ENCODE measurements at places on chromosomes 3 and 15.

DNA sequence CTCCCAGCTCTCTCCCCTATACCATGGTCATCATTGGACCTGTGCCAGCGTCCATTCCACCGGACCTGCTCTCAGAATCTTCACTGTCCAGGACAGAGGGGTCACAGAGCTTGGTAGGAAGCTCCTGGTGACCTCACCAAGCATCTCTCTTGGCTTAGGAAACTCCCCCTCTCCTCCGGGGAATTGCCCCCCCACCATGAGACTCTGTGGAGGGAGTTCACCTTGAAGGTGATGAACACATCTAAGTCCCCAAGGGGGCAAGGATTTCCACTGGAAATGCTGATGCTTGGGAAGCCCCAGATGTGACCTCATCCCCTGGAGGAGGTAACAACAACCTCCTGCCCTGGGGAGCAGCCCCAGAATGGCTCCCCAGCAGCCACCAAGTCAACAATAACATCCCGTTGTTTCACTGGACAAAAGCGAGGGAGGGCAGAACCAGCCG lies 3.2 kb downstream of the SEMA7A start:
- DNase-seq, result no peak

DNA sequence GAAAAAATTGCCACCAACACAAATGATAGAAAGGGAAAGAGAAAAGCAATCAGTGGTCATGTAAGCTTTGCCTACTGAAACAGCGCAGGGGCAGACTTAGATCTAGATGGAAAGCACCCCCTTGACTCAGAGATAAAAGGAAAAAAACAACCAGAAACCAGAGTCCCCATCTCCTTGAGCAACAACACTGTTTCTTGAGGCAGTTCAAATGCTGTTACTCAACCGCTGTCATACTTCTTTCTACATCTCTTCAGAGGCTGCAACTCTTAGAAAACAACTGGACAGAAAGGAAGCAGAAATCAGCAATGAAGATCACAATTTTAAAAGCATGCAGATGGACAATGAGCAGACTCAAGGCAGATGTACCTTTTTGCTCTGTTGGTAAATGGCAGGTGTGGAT lies 36.5 kb downstream of the FSIP1 start:
- DNase-seq, result no peak

DNA sequence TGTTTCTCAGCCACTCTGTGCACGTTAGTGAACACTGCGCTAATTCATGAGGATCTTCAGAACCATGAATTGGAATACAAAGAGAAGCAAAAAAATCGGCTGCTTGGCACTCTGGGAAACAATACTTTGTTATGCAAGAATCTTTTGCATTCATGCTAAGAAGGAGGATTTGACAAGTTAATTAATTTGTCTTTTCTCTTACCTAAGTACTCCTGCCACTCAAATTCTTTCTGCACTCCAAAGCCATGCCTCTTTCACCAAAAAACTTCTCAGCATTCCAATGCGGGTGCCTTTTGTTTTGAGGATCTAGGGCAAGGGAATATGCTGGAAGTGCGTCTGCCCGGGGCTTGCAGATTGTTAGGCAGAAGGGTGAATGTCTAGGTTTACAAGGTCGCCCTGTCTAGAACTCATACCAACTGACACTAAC lies 11.3 kb upstream of the KAT2B start:
- DNase-seq, result no peak

DNA sequence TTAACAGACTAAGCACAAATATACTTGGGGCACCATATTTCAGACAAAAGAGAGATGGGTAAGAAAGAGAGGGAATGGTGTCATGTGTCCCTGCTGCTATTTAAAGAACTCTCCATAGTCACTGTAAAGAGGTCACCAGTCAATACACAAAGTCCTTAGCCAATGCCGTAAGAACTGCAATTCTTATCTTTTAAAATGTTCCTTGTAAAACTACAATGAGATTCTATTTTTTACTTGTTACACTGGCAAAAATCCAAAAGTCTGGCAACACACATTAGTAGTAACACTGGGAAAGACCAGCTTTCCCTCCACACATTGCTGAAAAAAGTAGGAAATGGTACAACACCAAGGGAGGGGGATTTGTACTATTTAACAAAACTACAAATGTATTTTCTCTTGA lies 189.4 kb downstream of the TBC1D5 start:
- no peak for DNase-seq

DNA sequence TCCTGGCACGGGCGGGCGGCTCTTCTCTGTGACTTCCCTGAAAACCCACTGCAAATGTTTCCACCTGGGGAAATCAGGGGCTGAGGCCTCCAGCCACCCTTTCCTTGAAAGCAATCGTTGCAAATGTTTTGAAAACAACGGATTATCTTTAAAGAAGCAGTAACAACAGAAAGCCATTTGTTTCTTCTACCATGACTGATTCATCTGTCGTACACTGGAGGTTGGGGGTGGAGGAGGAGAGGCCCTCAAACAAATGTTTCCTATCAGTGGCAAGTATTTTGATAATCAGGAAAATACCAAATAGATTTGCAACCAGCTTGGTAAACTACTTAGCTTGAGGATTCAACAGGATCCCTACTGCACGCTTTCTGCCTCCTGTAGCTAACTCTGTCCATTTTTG lies 114.9 kb downstream of the PDZRN3 start:
- no peak for DNase-seq

DNA sequence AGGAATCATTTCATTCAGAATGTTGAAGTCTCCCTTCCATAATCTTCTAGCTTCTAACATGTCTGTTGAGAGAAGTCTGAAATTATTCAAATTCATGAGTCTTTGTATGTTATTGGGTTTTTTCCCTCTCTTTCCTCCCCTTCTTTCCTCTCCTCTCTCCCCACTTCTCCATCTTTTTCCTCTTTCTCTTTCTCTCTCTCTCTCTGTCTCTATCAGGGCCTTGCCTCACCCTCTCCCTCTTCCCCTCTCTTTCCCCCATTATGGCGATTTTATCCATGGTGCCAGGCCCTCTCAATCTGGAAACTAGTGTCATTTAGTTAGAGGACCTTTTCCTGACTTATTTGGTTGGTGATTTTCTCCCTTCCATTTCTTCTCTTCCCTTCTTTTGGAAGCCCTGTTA lies 147.3 kb downstream of the SST start:
- no peak for DNase-seq

GRCh38 chr3:37946531-37946889 lies 44.1 kb upstream of the VILL start:
- no peak for DNase-seq

DNA sequence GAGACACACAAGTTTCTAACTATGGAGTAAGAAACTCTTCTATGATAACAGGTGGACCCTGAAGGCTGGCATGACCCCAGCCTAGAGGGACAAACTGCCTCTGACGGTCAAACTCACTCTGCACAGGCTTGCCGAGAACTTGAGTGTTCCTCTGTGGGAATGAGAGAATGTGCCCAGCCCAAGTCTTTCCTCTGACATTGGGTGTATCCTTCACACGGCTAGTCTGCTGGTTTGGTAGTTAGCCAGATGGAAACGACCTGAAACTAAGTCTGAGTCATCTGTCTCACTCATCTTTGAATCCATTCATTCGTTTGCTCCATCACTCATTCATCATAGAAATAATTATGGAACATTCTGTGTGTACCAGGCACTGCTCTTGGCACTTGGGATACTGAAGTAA lies 198.4 kb downstream of the ATP10A start:
- DNase-seq, result no peak

DNA sequence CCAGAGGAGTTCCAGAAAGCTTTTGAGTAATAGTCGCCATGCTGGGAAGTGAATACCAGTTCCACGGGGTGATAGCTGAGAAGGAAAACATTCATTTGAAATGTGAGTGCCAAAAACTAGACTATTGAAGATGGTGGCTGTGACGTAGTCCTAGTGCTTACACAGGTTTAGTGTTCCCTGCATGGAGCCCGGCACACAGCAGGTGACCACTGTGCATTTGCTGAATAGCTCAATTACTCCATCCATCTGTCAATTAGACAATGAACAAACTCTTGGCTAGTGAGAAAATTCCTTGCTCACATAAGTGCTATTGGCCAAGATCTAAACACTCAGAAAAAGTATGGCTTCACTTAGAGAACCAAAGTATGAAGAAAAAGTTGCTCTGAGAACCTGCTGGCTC lies 448.1 kb upstream of the WNT5A start:
- no peak for DNase-seq

DNA sequence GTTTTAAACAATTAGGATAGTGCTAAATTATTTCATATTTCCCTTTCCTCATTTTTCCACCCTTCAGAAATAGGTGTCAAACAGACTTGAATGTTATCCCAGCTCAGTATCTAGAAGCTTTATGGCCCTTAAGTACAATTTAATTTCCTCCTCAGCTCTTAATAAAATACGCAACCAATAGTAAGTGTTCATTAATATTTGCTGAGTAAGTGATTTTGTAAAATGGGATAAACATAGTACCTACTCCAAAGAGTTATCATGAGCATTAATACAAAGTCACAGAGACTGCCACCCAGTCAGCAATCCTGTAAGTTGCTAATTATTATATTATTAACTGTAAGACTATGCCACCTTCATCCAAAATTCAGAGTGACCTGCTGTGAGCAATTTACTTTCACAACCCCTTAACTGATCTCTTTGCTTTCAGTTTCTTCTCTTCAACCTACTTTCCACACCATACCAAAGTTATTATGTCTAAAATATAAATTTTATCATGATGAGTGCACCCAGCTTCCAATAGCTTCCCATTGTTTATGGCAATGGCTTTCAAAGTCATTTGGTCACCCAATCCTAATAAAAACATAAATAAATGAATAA lies 30.7 kb upstream of the CLDN1 start:
- no peak for DNase-seq

GRCh38 chr3:101020351-101021015 lies 27.3 kb upstream of the ABI3BP start:
- no peak for DNase-seq

DNA sequence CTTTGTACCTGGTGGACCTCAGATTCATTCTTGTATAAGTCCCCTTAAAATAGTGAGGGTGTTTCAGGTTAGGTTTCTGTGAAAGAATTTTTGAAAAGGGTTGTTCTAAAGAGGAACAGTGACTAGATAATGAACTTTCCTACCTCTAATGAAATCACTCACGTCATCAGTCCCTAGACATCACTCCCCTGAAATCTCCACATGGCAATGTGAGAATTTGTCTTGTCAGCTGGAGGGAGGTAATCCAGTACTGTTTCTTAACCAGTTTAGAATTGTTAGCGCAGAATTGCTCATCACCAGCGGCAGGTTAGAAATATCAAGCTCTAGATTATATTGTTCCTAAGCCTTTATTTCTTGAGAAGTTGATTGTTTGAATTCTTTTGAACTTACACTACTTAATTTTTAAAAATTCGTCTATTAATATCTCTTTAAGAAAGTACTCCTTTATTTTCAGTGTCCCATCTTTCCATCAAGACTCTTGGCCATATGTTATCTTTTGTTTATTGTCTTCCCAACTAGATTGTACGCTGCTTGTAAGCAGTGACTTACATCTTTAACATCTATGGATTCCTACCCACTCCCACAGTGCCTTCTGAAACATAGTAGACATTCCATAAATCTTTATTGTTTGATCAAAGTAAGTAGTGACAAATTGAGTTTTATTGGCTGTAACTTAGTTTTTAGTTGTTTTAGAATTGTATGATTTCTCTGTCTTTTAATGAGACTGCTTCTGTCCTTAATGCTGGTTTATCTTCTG lies 52.8 kb downstream of the RASA2 start:
- no peak for DNase-seq

- DNase-seq, result no peak
These were observed 6.4 kb downstream of the SMAD6 start for GRCh38 chr15:66708389-66708788.

DNA sequence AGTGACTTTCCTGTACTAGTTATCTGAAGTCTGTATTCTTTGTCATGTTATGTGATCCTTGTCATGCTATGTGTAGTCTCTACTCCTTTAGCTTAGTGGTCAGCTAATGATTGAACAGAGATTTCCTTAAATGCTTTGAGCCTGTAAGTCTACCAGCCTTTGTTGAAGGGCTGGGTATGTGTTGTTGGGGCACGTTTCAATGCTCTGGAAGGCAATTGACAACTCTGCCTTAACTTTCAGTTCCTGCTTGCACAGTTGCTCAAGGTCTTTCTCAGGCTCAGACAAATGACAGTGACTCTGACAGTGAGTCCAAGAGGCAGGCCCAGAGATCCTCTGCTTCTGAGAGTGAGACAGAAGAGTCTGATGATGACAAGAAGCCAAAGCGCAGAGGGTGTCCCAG lies 89.3 kb downstream of the CHD2 start:
- DNase-seq, result no peak

DNA sequence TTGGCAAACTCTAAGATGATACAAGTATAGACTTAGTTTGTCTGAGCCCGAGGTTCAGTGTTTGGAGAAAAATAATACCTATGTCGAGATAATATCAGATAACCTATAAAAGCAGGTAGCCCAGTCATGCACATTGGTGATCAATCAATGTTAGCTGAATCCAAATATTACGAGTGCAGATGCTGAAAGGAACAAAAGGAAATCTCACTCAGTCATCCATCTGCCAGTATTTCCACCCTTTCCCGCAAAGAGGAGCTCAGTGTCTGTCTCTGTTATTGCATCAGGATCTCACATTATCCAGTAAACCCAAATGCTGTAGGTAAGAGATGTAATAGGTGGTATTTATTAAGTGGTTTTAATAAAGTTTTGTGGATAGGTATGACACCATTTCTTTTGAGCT lies 251.2 kb upstream of the CTDSPL start:
- no peak for DNase-seq

GRCh38 chr3:184471439-184471838 lies 90.1 kb upstream of the EPHB3 start:
- no peak for DNase-seq

- DNase-seq, result no peak
These were observed 18.6 kb downstream of the KBTBD13 start for GRCh38 chr15:65095011-65095746.

DNA sequence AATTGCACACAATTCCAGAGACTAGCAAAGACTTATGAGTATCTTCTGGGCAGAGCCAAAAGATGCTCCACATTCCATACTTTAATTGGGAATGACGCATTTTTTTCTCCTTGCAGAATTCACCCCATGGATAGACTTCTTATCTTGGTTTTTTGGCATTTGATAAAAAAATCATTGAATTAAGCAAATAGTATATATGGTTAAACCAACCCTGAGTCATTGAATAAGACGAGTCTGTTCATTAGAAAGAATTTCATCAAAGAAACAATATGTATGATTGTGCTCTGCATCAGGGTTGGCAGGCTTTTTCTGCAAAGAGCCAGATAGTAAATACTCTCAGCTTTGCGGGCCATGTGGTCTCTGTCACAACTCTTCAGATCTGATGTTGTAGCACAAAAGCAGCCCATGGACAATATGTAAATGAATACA lies 9.2 kb upstream of the PDZRN3 start:
- no peak for DNase-seq

- no peak for DNase-seq
These were observed 4.3 kb downstream of the PCBP4 start for GRCh38 chr3:51962854-51963530.

Data from occipital lobe (tissue), 3 donors.